ENCODE measurements at places on chromosomes 2 and 18.
A peak's percentile ranks its signal among the peaks of the same experiment; 100 is the strongest.

GRCh38 chr2:147355706-147356105 lies 489.1 kb upstream of the ACVR2A start:
- no peak for DNase-seq

DNA sequence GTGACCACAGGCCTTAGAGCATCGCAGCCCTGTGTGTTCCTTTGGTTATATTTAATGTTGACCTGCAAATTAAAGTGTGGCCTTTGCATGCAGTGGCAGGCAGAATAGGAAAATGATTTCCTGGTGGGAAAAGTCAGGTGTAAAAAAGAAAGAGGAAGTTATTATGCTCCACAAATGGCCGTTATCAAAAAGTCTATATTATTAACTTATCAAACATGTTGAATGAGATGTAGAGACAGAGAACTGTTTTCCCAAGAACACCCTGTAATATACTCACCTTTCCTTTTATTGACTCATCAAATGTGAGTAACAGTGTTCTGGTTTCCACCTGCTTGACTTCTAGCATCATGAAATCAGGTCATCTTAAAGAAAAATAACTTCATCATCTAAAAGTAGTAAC lies 35.3 kb downstream of the MEIS1 start:
- DNase-seq, result no peak

GRCh38 chr2:178386986-178387597 lies 63.9 kb downstream of the PRKRA start:
- no peak for DNase-seq

DNA sequence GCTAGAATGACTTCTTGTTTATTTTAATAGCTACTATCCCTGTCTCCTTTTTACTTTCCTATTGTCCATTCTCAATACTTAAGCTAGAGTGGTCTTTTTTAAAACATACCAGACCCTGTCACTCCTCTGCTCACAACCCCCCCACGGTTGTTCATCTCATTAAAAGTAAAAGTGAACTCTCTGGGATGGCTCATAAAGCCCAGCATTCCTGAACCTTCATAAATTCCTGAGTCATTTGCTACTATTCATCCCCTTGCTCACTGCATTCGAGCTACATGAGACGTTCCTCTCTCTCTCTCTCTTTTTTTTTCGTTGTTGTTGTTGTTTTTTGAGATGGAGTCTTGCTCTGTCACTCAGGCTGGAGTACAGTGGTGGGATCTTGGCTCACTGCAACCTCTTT lies 148.7 kb upstream of the DSEL start:
- DNase-seq, result no peak

- no peak for DNase-seq
Observed at GRCh38 chr2:201345625-201346213, 11.4 kb downstream of the FLACC1 start.

DNA sequence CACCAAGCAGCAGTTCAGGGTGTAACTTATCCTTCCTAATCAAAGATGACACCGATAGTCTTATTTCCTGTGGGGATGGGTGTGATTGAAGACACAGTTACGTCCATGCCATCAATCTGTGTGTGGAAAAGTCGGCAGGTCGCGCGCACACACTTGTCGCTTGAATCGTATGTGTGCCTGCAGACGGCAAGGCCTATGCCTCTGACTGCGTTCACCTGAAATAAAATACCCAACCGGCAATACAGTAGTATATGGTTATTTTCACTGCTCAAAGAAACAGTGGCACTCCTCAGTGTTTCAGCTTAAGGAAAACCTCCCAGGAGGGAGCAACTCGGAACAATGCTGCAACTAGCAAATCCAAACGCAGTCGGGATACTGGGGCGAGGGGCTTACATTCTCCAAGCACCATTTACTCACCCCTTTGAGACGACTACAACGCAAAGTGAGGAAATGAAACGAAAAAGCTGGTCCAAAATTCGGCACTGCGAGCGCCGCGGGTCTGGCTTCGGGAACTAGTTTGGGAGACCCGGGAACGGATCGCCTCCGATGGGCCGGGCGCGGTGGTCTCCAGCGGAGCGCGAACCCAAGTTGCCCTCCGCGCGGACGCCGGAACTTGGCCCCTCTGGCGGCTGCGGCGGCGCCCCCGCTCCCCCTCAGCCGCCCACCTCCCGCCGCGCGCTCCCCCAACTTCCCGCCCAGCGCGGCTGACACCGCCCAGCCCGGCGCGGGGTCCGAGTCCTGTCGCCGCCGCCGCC lies 675 bp downstream of the PRKD3 start:
- peak; percentile 47 for DNase-seq

- DNase-seq, result no peak
Observed at GRCh38 chr2:230582851-230583283, 129.8 kb upstream of the CAB39 start.

DNA sequence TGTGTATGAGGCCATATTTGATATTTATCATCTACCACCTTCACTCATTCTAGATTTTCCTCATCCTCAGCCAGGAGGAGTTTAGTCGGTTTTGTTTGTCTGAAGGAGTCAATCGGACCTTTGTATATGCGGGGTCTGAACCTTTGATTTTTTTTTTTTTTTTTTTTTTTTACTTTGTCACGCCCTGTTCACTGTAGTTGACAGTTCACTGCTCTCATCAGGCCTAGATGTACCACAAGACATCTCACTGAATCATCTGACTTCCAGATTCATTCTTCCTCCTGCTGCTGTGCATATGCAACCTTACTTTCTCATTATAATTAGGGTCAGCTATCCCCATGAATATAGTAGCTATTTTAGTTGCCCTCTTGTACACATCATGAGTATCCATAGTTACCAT lies 133.2 kb downstream of the ARHGAP15 start:
- no peak for DNase-seq

- DNase-seq, result no peak
Observed at GRCh38 chr2:169237286-169237685, 125.0 kb downstream of the LRP2 start.

DNA sequence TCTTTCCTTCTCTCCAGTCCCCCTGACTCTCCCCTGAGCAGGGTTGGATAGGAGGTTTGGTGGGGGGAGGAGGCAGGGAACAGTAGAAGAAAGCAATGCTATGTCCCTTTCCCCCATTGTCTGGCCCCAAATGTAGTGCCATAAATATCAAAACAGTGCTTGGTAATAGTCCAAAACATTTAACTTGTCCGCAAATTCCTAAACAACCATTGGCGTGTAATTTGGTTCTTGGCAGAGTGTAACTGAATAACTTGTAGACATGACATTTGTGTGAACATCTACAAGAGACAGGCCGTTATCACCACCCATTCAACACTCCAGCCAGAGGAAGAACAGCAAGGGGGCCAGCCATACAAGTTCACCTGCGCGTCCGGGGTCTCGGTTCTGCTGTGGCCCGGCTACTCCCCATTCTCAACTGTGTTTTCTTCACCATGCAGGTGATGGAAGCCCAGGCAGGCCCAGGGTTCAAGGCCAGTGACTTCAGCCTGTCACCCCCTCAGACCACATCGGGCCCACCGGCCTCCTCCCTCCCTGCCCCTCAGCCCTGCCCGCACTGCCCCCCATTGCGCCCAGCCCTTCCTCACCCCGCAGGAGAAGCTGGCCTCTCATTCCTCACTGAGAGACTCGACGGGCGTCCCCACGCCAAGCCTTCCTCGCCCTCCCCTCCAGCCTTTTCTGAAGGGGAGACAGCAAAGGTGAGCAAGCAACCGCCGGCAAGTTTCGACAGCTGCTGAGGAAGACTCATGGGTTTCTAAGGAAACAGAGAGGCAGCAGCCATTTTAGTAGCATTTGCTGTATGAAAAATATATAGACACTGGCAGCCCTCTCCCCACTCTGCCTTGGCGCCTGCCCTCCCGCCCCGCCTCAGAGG lies 699 bp upstream of the RAPGEF4 start:
- DNase-seq, result no peak

GRCh38 chr2:5696404-5696944 lies 4.3 kb downstream of the SOX11 start:
- DNase-seq, result no peak

DNA sequence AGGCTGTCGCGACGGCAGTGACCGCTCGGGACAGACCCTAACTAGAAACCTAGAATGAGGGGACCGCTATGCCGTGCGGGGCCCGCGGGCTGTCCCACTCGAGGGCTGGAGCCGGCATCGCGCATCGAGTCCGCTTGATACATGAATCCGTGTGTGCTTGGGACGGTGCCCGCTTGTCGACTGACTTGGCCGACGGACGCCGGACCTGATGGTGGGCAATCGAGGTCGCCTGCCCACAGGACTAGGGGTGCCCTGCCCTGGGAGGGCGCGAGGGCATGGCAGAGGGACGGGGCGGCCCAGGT lies 749 bp upstream of the PTMA start:
- peak; percentile 55 for DNase-seq

DNA sequence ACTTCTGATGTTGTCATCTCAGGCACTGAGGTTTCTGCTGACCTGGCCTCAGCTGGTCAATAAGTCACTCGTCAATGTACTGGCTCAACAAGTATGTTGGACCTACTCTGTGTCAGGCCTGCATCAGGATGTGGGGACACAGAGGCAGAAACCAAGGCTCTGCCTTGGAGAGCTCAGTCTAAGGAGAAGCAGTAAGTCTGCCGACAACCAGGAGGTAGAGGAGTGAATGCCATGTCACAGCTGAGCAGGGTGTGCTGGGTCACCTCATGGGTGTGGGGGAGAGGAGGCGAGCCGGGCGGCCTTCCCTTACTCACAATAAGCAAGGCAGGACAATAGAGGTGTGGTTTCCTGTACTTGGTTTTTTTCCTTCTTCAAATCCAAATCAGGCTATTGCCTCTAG lies 75.8 kb downstream of the COLEC12 start:
- DNase-seq, result no peak

DNA sequence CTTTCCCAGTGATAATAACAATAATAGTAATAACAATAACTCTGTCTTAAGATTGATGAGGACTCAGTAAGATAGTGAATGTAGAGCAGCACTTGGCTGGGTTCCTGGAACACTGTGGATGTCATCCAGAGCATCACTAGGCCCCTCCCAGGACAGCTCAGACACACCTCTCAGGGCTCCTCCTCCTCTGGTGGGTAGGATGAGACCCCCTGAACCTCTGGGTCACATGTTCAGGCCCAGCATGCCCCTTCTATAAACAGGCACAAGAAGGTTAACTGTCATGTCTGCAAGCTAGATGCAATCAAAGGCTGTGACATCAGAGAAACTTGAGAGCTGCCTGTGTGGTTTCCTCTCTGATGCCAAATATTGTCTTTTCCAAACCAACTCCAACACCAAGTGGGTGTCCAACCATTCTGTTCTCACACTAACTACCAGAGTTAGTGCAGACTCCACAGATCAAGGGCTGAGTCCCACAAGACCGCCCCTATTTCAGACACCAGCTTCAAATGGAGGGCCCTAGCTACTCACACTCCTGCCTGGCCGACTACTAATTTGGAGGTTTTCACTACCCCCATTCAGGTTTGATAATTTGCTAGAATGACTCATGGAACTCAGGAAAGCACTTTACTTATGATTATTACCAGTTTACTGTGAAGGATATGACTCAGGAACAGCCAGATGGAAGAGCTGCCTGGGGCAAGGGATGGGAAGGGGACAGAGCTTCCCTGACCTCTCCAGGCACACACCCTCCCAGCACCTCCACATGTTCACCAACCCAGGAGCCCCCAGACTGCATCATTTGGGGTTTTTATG lies 46.4 kb upstream of the BZW1 start:
- DNase-seq, result no peak

- DNase-seq, result peak; percentile 8
Observed at GRCh38 chr2:148926981-148927401, 52.0 kb downstream of the KIF5C start.

All from activated CD4-positive, alpha-beta T cell treated with anti-CD3 and anti-CD28 coated beads, Interleukin-2, amount 50 U/mL, for 1 hour (primary cell).